ENCODE measurements at places on chromosomes 1 and 21.

- no peak for DNase-seq
Measured at GRCh38 chr1:107952989-107953388, 12.0 kb downstream of the VAV3 start.

GRCh38 chr1:16014509-16015482 is 3.0 kb downstream of the HSPB7 start:
- no peak for DNase-seq

DNA sequence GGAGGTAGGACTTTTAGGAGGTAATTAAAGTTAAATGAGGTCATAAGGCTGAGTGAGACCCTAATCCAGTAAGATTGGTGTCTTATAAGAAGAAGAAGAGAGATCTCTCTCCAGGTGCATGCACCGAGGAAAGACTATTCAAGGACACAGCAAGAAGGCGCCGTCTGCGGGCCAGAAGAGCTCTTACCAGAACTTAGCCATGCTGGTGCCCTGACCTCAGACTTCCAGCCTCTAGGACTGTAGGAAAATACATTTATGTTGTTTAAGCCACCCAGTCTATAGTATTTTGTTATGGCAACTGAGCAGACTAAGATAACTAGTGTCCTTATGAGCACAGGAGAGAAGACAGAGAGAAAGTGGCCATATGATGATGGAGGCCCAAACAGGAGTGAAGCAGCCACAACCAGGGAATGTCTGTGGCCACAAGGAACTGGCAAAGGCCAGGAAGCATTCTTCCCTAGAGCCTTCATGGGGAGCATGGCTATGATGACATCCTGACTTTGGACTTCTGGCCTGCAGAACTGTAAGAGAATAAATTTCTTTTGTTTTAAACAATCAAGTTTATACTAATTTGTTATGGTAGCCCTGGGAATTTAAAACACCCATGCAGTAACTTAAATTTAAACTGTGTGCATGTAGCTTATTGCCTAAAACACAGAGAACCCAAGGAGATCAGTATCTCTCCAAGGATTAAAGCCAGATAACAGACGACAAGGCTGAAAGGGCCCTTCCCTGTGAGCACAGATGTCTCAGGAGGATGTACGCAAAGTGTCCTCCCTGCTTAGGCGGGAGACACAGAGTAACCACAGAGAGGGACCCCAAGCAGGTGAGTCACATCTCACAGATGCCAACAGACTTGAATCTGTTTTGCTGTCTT is 9.9 kb upstream of the CD58 start:
- no peak for DNase-seq

GRCh38 chr1:225442123-225442505 is 14.3 kb upstream of the LBR start:
- no peak for DNase-seq

GRCh38 chr1:174534789-174535188 is 87.0 kb downstream of the GPR52 start:
- no peak for DNase-seq
